Left lung (tissue), 14 donors: ENCODE measurements at places on chromosomes 2 and 18. TPM values are rescaled to one million over a fixed set of nuclear protein-coding genes. Genes with fewer than 3 reads are reported as not detected.

GRCh38 chr2:191415101-191415500 is 169.9 kb downstream of the MYO1B start:
- no peaks in the 10 kb centered on the region for H3K27me3 ChIP-seq
- DNase-seq: no peak
- no peaks in the 10 kb centered on the region for H3K4me1 ChIP-seq
- H3K4me3 ChIP-seq: no peak overlapping the region
- H3K36me3 ChIP-seq: no peaks in the 10 kb centered on the region

- no peaks in the 10 kb centered on the region for H3K36me3 ChIP-seq
- H3K4me1 ChIP-seq: peaks cover 53% of the 10 kb centered on the region
- H3K27ac ChIP-seq: peak overlapping the region; percentile 75
- no peaks in the 10 kb centered on the region for H3K27me3 ChIP-seq
These were observed 67.9 kb downstream of the DGKD start for GRCh38 chr2:233422050-233422639.

Gene ATOH8
- 27.1 TPM for total RNA-seq

- H3K4me3 ChIP-seq: no peak overlapping the region
- H3K4me1 ChIP-seq: no peaks in the 10 kb centered on the region
- H3K27me3 ChIP-seq: no peaks in the 10 kb centered on the region
- no peak for DNase-seq
- H3K36me3 ChIP-seq: no peaks in the 10 kb centered on the region
- H3K27ac ChIP-seq: no peak overlapping the region
These were observed 239.9 kb downstream of the MTX2 start for GRCh38 chr2:176508984-176509740.

Gene ASXL3
- total RNA-seq: 1.5 TPM

DNA sequence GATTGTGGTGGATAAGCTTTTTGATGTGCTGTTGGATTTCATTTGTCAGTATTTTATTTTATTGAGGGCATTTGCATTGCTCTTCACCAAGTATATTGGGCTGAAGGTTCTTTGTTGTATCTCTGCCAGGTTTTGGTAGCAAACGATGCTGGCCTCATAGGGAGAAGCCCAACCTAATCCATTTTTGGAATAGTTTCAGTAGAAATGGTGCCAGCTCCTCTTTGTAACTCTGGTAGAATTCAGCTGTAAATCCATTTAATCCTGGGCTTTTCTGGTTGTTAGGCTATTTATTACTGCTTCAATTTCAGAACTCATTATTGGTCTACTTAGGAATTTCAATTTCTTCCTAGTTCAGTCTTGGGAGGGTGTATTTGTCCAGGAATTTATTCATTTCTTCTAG is 309.8 kb upstream of the SETBP1 start:
- H3K4me1 ChIP-seq: no peaks in the 10 kb centered on the region
- H3K27ac ChIP-seq: no peak overlapping the region
- H3K36me3 ChIP-seq: no peaks in the 10 kb centered on the region
- DNase-seq: no peak
- no peaks in the 10 kb centered on the region for H3K27me3 ChIP-seq
- no peak overlapping the region for H3K4me3 ChIP-seq

- H3K27me3 ChIP-seq: no peaks in the 10 kb centered on the region
- H3K27ac ChIP-seq: no peak overlapping the region
- no peaks in the 10 kb centered on the region for H3K4me1 ChIP-seq
- DNase-seq: no peak
- no peaks in the 10 kb centered on the region for H3K36me3 ChIP-seq
These were observed 18.9 kb downstream of the STON1 start for GRCh38 chr2:48548840-48549239.

DNA sequence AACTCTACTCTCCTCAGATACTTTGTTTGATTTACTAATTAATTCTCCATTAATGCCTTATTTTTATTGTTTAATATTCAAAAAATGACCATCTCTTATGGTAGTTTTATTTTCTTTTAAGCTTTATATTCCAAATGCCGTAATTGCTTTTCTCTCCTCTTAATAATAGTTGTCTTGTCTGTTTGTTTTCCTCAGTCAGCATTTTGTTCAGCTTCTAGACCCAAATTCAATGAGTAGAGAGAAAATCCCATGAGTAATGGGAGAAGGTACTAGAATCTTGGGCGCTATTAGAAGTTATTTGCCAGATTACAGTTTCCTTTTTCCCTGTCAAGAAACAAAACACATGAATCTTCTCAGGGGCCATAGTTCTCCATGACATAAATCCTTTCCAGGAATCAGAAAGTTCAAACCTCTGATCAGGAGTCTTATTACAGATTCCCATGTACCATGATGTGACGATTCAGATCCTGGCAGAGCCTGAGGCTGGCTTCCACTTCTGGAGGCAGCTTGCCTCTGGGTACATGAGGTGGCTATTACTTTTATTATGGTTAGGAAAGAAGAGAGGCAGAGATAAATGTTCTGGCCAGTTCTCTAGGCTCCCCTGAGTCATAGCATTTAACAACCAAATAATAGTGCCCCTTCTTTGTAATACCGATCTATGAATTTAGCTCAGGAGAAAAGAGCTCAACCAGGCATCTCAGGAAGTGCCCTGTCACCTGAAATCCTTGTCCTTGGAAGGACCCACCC is 485.1 kb upstream of the SETBP1 start:
- H3K4me3 ChIP-seq: no peak overlapping the region
- H3K4me1 ChIP-seq: no peaks in the 10 kb centered on the region
- DNase-seq: no peak
- H3K27ac ChIP-seq: no peak overlapping the region

DNA sequence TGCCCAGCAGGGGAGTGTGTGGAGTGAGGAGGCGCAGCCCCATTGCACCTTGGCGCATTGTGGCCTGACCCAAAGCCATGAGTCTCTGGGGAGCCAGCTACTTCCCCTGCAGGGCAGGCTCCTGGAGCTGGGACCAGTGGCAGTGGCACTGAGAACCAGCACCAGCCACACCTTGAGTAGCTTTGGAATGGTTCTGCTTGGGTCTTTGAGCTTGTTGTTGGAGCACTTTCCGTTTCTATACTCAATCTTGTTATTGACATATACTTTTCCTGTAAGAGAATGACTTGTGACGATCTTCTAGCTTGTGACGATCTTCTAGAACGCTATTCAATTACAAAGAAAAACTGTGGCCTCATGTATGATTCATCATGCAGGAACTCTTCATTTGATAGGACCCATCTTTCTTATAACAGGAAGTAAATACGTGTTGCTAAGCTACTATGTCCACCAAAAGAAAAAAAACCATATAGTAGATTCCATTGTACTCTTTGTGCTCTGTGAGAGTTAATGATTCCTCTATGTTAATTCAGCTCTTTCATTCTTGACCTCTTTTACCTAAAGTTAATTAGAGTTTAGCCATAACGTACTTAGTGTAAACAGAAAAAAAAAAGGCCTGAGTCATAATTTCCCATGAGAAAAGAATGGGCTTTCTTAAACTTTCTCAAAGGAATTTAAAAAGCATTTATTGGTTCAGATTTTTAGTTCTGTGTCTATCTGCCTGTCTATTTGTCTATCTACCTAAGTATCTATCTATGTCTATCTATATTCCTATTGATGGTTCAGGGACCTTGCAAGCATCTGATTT is 113.1 kb downstream of the GATA6 start:
- no peaks in the 10 kb centered on the region for H3K36me3 ChIP-seq
- H3K27ac ChIP-seq: peak overlapping the region; percentile 71
- H3K4me1 ChIP-seq: peaks cover 16% of the 10 kb centered on the region
- DNase-seq: no peak

GRCh38 chr2:114925296-114926255 is 483.1 kb downstream of the DPP10 start:
- H3K27me3 ChIP-seq: no peaks in the 10 kb centered on the region
- no peak for DNase-seq
- H3K36me3 ChIP-seq: no peaks in the 10 kb centered on the region
- no peak overlapping the region for H3K4me3 ChIP-seq
- no peaks in the 10 kb centered on the region for H3K4me1 ChIP-seq
- no peak overlapping the region for H3K27ac ChIP-seq

- H3K36me3 ChIP-seq: no peaks in the 10 kb centered on the region
- H3K27ac ChIP-seq: no peak overlapping the region
- peaks cover 6% of the 10 kb centered on the region for H3K27me3 ChIP-seq
- no peaks in the 10 kb centered on the region for H3K4me1 ChIP-seq
These were observed 45.9 kb downstream of the TGIF1 start for GRCh38 chr18:3495691-3496430.

Gene STAT4
- 4.5 TPM for total RNA-seq

- no peak overlapping the region for H3K4me3 ChIP-seq
- H3K4me1 ChIP-seq: peaks cover 29% of the 10 kb centered on the region
- DNase-seq: no peak
- peaks cover 100% of the 10 kb centered on the region for H3K27me3 ChIP-seq
- H3K36me3 ChIP-seq: no peaks in the 10 kb centered on the region
These were observed 6.6 kb downstream of the DLX2 start for GRCh38 chr2:172095905-172096625.

DNA sequence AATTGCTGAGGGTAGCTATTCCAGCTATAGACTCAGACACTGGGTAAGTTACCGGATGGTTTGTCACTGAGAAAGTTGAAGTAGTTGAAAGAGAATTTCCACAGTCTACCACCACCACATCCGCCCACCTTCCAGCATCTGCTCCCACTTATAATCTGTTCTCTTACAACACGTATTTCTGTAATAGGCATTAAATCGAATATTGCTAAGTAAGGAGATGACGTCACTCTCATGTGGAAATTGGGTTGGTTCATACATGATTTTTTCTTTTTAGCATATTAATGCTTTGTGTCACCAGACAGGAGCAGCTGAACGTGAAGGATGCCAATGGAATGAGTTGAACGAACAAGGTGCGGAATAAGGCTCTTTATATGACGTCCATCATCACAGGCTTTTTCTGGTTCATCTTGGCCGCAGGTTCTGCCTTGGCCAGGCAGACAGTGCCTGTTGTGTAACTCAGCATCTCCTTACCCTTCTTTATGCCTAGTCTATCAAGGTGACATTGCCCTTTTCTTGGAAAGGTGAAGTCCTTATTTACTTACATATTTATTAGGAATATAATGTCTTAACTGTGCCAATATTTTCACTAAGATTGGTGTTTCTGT is 45.9 kb downstream of the THUMPD2 start:
- no peak for DNase-seq
- no peaks in the 10 kb centered on the region for H3K4me1 ChIP-seq
- peaks cover 29% of the 10 kb centered on the region for H3K36me3 ChIP-seq
- H3K27me3 ChIP-seq: no peaks in the 10 kb centered on the region
- no peak overlapping the region for H3K4me3 ChIP-seq
- no peak overlapping the region for H3K27ac ChIP-seq

- no peak for DNase-seq
- H3K36me3 ChIP-seq: peaks cover 4% of the 10 kb centered on the region
- no peaks in the 10 kb centered on the region for H3K4me1 ChIP-seq
- H3K27ac ChIP-seq: no peak overlapping the region
These were observed 494.8 kb upstream of the SLC39A10 start for GRCh38 chr2:195162194-195162593.

GRCh38 chr2:165015052-165015642 is 59.8 kb upstream of the SLC38A11 start:
- H3K27me3 ChIP-seq: peaks cover 8% of the 10 kb centered on the region
- peak; percentile 67 for DNase-seq
- H3K4me3 ChIP-seq: no peak overlapping the region
- H3K36me3 ChIP-seq: no peaks in the 10 kb centered on the region
- H3K27ac ChIP-seq: no peak overlapping the region
- peaks cover 4% of the 10 kb centered on the region for H3K4me1 ChIP-seq

DNA sequence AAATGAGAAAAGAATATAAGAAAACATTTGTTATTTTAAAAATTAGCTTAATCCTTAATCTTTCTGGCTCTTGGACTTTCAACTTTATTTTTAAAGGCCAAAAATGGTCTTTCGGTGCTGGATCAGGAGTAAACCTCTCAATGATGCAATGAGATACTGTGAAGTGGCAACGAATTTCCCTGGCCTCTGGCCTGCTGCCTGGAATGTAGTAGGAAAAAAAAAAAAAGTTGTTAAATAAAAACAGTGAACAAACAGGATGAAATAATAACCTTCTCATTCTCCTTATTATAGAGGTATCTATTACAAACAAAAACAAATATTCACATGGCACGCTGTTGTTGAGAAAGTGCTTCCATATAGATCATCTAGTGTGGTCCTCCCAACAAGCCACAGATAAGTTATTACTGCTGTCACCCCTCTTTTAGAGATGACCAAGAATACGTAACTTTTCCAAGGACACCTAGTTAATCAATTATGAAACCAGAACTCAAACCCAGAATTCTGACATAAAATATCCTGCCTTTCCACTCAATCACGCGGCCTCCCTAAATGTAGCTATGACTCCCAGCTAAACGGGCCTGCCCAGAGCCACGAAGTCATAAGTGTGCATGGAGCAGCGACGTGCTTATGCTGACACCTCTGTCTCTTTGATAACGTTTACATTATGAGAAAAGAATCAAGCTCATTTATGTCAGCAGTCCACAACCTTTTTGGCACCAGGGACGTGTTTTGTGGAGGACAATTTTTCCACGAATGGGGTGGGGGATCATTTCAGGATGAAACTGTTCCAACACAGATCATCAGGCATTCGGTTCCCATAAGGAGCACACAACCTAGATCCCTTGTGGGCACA is 170.9 kb downstream of the BCL2 start:
- H3K4me1 ChIP-seq: no peaks in the 10 kb centered on the region
- no peak for DNase-seq
- H3K36me3 ChIP-seq: no peaks in the 10 kb centered on the region
- H3K27ac ChIP-seq: no peak overlapping the region

DNA sequence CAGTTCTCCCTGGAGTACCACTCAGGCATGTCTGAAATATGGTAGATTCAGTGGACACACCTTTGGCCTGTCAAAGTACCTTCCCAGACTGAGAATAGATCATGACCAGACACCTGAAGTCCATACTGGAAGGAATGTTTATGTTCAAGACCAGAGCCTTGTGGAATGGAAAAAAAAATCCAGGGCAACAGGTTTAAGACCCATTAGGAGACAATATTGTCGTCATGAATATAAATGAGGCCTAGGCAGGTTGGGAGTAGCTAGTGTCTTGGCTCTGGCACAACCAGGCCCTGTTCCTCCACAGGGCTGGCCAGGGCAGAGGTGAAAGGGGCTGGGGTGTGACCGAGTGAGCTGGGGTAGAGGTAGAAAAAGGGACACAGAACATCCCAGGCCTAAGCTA is 13.2 kb upstream of the ATRAID start:
- H3K4me3 ChIP-seq: no peak overlapping the region
- no peaks in the 10 kb centered on the region for H3K36me3 ChIP-seq
- no peaks in the 10 kb centered on the region for H3K27me3 ChIP-seq

DNA sequence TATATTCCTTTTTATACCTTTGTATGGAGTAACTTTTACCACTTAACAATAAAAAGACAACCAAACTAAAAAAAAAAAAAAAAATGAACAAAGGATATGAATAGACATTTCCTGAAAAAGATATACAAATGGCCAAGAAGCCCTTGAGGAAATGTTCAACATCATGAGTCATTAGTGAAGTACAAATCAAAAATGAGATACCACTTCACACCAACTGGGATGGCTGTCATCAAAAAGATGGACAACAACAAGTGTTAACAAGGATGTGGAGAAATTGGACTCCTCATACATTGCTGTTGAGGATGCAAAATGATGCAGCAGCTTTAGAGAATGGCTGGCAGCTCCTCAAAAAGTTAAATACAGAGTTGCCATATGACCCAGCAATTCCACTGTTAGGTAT is 22.6 kb upstream of the SCYGR2 start:
- no peak for DNase-seq
- H3K27ac ChIP-seq: no peak overlapping the region
- H3K27me3 ChIP-seq: no peaks in the 10 kb centered on the region
- no peak overlapping the region for H3K4me3 ChIP-seq
- no peaks in the 10 kb centered on the region for H3K4me1 ChIP-seq
